Heart left ventricle (tissue), 16 donors: ENCODE measurements at places on chromosomes 12 and 14. TPM values are rescaled to one million over a fixed set of nuclear protein-coding genes. Genes with fewer than 3 reads are reported as not detected.

- no peak for DNase-seq
These were observed 18.2 kb upstream of the SUSD6 start for GRCh38 chr14:69593018-69593677.

DNA sequence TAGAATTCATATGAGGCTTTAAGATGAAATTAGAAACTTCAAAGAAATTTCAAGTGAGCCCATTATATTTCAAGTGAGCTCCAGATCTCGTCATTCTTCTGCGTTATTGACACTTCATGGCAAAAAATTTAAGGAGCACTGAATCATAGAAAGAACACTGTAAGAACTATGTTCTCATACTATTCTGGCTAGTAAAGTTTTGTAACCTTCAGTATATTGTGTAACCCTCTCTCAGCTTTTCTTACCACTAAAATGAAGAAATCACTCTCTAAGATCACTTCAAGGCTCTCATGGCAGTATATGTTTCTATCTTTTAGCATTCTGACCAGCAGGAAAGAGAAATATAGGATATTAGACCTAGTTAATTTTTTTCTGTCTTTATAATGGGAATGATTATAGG is 6.3 kb downstream of the GPHN start:
- no peak for DNase-seq

DNA sequence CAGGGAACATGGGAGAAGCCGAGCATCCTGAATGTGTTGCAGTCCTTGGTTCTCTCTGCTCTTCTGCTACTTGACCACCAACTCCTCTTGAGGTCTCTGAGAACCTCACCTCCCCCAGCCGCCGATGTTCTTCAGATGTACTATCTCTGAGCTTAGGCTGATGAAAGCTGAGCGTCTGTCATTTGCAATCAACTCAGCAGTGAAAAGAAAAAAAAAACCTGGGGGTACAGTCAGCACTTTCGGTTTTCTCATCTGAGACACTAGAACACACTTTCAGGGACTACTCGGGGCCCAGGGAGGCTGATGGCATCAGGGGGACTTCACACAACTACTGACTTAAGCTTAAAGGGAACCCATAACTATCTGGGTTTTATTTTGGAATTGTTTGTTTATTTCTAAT is 9.6 kb upstream of the FLVCR2 start:
- no peak for DNase-seq

- no peak for DNase-seq
These were observed 23.4 kb upstream of the CTDSP2 start for GRCh38 chr12:57869927-57870318.

The OTOGL gene
- polyA plus RNA-seq = 0.06 TPM

The LRTM2 gene
- not detected for polyA plus RNA-seq

The SETD1B gene
- polyA plus RNA-seq = 7.2 TPM
